NCI-H446 (cell line): ENCODE measurements at places on chromosomes 16 and 17.

- DNase-seq = no peak
Measured at GRCh38 chr16:8620535-8620934, 963 bp upstream of the METTL22 start.

- DNase-seq = no peak
Measured at GRCh38 chr16:30185683-30186421, 2.5 kb downstream of the CORO1A start.

- no peak for DNase-seq
Measured at GRCh38 chr16:49744244-49745220, 111.4 kb downstream of the ZNF423 start.

DNA sequence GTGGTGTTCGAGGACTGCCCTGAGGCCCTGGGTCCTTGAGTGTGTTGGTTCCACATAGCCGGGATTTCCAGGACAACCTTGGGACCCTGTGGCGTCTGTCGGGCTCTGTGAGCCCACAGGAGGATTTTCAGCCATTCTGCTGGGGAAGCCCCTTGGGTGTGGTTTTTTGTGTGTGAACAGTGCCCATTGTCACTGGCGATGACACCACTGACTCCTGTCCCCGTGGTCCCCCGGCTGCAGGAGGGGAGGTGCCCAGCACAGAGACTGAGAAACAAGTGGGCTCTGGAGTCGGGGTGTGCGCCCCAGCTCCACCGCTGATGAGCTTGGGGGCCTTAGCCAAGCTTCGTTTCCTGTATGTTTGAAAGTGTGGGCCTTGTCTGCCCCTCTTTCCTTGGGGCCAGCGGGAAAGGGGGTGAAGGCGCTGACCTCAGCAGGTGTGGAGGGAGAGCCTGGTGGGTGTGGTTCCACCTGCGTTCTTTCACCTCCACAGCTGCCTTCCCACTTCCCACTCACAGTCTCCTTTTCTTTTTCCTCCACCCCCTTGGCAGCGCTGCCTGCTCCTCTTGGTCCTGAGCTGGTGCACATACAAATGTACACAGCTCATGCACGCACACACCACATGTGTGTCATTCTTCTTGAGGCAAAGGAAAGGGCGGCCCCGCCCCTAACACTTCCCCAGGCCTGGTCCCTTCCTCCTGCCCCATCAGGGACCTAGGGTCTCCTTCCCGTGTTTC lies 16.1 kb downstream of the MGRN1 start:
- no peak for DNase-seq

GRCh38 chr16:56245197-56245596 lies 53.9 kb downstream of the GNAO1 start:
- no peak for DNase-seq

DNA sequence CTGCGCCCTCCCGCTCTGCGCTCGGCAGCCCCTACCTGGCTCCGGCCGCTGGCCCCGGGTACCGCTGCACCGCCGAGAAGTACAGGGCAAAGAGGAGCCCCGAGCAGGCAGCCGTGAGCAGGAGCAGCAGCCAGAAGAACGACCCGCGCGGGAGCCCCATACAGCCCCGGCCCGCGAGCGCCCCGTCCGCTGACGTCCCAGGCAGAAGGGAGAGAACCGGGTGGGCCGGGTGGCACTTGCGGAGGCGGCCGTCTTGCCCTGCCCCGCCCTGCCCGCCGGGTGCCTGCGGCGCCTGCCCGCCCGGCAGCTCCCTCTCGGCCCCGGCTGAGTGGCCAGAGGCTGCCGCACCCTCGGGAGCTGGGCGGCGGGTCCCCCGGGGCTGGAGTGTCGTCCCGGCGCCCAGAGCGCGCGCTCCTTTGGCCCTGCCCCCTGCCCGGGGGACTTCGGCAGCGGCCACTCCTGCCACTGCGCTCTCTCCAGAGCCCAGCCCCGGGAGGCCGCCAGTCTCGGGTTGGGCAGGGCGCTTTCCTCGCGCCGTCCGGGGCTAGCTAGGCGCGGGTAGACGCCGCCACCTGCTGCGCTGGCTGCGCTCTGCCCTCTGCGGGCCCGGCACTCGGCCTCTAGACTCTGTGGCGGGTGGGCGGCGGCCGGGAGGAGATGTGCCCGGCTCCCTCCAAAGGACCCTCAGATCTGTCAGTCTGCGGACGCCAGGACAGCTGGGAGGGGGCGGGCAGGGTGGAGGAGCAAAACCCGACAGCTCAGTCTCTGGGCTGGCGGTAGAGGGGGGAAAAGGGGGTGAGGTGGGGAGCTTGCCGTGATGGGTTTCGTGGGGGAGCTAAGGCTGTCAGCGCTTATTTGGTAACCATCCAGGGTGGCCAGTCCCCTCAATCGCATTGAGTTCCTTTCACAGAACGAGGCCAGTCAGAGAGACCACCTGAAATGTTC lies at the start of gene ST6GALNAC2:
Gene ST6GALNAC2, minus strand, starts transcription at position 212 of the 945 bp plus-strand sequence. Its CDS starts 52 bp downstream, at position 160.
- no peak for DNase-seq

- DNase-seq = no peak
Measured at GRCh38 chr16:47057630-47057993, 84.1 kb upstream of the DNAJA2 start.

DNA sequence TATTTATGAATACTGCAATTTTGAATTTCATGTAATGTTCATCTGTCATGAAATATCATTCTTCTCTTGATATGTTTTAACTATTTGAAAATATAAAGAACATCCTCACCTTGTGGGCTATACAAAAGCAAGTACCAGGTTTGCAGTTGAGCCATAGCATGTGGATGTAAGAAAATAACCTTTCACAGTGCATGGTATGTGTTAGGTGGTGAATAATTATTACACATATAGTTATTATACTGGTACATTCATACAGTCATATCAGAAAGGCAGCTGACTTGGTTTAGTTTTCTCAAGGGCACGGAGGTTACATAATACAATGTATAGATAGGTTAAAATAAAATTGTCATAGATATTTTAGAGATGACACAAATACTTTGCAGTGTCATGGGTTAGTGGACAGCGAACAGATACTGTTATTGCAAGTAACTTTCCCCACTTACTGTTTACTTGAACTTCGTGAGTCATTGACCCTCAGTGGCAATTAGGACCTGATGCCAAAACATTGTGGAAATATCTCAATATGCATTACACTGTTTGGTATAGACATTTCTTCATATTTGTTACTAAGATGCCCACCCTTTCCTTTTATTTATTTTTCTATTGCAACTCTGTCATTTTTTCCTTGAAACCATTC lies 445.4 kb upstream of the GOT2 start:
- DNase-seq = no peak

GRCh38 chr17:40996829-40997228 lies 2.9 kb upstream of the KRTAP3-3 start:
- no peak for DNase-seq

DNA sequence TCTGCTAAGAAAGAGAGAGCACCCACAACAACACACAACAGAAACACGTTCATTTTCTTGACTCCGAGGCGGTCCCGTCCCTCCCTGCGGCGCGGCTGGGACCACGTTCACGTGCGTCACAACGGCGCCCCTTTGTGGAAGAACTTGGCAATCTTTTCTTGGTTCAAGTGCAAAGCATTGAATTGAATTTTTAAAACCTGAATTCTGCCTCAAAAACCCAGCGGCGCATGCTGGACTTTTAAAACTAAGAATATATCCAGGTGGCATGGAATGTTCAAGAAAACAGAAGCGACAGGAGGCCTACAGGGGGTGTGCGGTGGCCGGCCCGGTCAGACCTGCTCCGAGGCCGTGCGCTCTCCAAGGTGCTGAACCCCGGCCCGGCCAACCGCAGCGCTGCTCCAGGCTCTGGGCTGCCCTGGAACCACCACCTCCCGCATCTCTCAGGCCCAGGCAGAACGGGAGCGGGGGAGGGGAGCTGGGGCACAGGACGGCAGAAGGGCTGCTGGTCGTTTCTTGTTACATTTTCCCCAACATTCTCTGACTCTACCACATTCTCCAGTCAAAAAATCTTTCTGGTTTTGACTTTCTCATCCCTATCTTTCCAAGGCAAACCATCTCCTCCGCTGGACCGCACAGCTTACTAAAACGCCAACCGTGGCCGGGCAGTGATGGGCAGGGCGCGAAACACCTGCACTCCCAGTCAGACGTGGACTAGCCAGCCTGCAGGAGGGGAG lies 3.4 kb upstream of the HEXD start:
- DNase-seq = no peak

GRCh38 chr17:18958611-18959010 lies 6.6 kb downstream of the SLC5A10 start:
- DNase-seq = no peak

- DNase-seq = no peak
Measured at GRCh38 chr17:33521784-33522183, 228.7 kb upstream of the ASIC2 start.

- DNase-seq = no peak
Measured at GRCh38 chr16:4075534-4075933, 40.7 kb downstream of the ADCY9 start.
